ENCODE measurements at places on chromosomes 12 and 14.
A peak's percentile ranks its signal among the peaks of the same experiment; 100 is the strongest.

DNA sequence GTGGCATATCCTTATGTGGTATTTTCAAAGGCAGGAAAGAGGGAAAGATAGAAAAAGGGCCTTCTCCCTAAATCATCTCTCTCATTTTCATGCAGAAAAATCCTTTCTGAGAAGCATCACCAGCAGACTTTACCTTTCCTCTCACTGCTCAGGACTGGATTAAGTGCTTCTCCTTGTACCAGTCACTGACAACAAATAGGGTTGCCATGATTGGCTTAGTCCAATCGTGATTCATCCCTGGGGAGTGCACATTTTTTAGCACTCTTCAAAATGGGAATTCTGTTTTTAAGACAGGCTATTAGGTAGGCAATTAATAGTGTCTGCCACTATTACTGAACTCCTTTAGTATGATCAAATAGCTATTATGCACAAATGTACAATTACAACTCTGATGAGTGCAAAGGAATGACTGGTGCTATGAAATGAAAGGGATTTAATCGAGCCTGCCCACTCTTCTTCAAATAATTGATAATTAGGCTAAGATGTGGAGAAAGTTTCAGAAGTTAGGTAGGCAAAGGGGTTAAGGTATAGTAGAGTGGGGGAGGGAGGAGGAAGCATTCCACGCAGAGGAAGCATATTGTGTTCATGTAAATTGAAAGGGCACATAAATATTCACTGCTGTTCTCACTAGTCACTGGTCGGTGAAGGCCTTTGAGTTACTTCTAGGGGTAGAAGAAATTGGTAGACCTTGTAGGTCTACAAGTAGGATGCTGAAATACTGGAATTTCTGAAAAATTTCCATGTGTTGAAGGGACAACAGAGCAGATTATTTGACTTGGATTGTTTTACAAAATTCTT lies 84.0 kb downstream of the MSRB3 start:
- DNase-seq, result peak; percentile 3

DNA sequence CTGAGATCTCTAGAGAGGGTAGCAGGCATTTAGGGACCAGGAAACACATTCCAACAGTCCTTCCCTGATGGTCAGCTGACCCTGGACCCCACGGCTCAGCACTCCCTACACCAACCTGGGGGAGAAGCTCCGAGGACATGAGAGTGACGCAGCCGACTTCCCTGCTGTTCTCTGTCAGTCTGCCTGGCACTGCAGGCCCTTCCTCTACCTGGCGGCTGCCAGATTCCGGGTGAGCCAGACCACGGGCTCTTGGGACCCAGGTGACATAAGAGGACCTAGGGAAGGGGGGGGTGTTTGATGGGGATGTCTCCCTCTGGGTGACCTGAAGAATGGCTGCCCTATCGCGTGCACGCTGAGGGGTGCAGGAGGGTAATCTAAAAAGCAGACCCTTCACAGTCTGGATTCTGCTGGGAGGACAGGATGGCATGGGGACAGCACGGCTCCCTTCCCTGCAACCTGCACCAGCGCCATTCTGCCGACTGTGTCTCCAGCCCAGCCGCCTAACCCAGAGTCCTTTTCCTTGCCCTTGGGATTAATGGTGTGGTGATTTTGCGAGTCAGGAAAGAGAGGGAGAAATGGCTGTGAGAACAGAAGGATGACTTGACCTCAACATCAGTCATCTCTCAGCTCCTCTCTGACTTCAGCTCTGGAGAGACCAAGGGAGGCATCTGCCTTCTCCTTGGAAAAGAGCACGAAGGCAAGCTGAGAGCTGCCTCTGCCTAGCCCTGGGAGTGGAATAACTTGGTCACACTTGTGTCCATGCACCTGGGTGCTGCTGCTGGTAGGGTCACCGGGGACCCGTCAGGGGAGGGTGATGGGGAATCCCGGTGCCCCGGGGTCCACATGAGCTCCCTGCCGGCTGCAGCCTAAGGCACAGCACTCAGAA lies 158.5 kb downstream of the CALM1 start:
- no peak for DNase-seq

DNA sequence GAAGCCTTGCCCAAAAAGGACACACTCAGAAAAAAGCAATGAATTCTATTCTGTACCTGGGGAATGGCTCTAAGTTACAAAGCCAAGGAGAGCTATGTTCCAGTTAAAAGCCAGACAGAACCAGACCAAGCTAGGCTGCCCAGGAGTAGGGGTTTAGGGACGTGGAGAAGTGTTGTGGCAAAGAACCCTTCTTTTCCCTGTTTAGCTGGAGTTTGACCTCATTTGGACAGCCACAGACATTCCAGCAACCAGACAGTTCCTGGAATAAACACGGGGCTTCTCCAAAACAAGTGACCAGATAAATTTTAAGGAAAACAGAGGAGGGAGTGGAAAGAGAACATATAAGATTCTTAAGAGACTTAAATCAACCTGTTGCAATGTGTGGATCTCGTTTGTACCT lies 62.3 kb downstream of the GCH1 start:
- DNase-seq, result no peak

DNA sequence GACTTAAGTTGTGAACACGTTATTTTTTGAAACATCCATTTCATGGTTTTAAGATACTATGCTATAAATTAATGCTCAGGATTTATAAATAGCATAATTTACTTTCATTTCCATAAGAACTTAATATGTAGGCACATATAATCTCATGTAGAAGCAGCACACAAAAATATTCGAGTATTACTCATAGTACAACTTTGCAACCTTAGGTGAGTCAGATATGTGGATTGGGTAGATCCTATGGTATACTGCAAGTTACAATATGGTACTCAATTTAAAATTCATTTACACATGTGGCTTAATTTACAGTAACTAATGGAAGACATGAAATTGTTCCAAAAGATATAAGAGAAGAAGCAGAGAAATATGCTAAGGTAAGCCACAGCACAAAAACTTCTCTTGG lies 26.0 kb downstream of the PSMA3 start:
- no peak for DNase-seq

DNA sequence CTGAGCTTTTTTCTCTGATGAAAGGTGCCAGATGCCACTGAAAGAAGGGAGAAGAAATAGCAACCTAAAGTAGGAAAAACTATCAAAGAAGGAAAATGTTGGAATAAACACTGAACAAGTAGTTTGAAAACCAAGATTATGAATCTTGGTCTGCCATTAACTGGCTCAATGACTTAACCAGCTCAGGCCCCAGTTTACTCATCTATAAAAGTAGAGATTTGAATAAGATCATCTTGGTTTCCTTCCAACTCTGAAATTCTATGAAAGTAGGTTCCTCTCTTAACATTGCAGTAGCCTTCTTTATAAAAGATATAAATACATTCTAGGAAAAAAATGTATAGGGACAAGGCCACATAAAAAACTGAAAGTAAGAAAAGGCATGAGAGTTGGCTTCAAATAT lies 16.1 kb upstream of the CCND2 start:
- DNase-seq, result no peak

GRCh38 chr12:117111386-117111785 lies 12.2 kb upstream of the TESC start:
- no peak for DNase-seq
